Stimulated activated naive CD4-positive, alpha-beta T cell treated with Interleukin-2 at 50 U/mL for 16 hours (primary cell): ENCODE measurements at places on chromosomes 1 and 21.
A peak's percentile ranks its signal among the peaks of the same experiment; 100 is the strongest.

GRCh38 chr1:220544901-220545303 is 17.0 kb downstream of the MARK1 start:
- DNase-seq: no peak

DNA sequence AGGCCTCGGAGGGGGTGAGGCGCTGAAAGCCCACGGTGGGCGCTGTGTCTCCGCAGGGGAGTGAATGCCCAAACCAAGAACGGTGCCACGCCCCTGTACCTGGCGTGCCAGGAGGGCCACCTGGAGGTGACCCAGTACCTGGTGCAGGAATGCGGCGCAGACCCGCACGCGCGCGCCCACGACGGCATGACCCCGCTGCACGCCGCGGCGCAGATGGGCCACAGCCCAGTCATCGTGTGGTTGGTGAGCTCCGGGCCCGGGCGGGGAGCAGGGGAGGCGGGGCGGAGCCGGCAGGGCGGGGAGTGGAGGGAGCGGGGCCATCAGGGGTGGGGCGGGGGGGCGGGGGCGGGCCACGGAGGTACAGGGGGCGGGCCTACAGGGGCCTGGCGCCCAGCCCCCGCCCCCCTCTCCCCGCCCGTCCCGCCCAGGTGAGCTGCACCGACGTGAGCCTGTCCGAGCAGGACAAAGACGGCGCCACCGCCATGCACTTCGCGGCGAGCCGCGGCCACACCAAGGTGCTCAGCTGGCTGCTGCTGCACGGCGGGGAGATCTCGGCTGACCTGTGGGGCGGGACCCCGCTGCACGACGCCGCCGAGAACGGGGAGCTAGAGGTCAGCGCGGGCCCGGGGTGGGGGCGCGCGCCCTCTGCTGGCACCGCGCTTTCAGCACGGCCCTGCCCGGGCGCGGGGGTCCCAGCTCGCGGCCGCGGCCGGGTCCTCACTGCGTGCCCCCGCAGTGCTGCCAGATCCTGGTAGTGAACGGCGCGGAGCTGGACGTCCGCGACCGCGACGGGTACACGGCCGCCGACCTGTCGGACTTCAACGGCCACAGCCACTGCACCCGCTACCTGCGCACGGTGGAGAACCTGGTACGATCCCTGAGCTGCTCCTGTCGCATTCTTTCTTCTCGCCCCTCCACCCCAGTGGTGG is 15.9 kb downstream of the ESPN start:
- peak; percentile 79 for DNase-seq

- DNase-seq: peak; percentile 72
Measured at GRCh38 chr1:103529746-103530145, 4.2 kb downstream of the RNPC3 start.

DNA sequence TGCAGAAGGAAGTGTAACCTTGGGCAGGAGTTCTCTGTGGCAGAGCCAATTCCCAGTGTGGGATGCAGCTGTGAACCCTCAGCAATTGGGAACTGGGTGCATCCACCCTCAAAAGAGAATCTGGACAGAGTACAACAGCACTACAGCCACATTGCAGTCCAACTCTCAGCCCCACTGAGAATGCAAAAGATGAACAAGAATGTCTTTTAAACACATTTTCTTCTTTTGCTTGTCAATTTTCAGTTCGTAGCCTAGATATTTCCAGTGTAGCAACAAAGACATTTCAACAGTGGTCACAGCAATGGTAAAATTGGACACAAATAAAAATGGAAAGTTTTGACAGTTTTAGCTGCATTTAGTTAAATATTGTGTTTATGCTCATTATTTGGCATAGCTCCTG is 114.0 kb upstream of the APP start:
- DNase-seq: no peak

DNA sequence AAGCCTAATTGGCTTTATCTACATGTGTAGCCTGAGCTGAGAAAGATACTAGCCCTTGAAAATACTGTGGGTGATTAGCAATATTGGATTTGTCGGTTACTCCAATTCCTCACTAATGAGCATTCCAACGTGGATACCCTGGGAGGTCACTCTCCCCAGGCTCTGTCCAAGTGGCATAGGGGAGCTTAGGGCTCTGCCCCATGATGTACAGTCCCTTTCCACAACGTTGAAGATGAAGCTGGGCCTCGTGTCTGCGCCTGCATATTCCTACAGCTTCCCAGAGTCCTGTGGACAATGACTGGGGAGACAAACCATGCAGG is 2.6 kb downstream of the RCC1 start:
- DNase-seq: no peak

DNA sequence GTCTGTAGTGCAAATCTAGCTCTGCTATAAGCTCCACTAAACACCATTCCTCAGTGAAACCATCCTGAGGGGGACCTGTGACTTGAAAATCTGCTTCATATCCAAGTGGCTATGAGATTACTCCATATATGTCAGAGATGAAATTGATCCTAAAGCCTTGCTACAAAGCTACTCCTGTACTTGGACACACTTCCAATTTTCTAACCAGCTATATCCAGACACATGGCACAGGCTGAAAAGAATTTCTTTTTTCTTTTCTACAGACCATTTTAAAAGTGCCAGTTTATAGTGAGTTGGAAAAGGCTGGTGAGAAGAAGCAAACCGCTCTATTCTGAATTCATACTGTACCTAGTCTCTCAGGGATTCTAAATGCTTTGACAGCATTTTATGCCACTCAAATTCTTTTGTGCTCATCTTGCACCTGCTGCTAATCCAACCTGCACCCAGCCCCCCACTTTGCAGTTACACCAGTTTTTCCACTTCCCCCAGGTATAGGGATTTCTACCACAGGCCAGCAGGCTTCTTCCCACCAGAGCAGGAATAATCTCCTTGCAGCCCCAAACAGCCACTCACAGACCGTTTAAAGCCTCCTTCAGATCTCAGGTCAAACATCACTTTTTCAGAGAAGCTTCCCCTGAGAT is 112.5 kb downstream of the RERE start:
- no peak for DNase-seq

- DNase-seq: no peak
Measured at GRCh38 chr21:31647650-31648049, 11.8 kb upstream of the SOD1 start.

GRCh38 chr1:202148391-202148790 is 3.9 kb upstream of the ARL8A start:
- DNase-seq: no peak

DNA sequence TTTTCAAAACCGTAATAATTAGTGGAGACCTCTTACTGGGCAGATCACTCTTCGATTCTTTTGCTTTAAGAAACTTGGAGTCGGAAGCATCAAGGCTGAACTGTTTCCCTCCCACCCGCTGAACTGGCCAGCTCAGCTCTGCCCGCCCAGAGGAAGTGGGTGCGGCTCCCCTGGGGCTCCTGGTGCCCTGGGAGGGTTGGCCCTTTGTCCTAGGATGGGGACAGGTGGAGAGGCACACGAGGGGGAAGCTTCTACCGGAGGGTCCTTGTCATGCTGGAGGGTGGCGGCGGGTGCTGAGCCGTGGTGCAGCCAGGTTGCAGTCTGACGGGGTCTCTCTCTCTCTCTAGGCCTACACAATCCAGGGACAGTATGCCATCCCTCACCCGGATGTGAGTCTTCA is 64.3 kb upstream of the COL6A1 start:
- no peak for DNase-seq

- DNase-seq: no peak
Measured at GRCh38 chr1:232293361-232293760, 336.6 kb downstream of the SIPA1L2 start.

GRCh38 chr1:243474906-243475305 is 219.1 kb downstream of the SDCCAG8 start:
- DNase-seq: no peak

- no peak for DNase-seq
Measured at GRCh38 chr1:54474310-54475251, 68.4 kb upstream of the SSBP3 start.

GRCh38 chr1:230696722-230697437 is 17.0 kb downstream of the AGT start:
- no peak for DNase-seq

DNA sequence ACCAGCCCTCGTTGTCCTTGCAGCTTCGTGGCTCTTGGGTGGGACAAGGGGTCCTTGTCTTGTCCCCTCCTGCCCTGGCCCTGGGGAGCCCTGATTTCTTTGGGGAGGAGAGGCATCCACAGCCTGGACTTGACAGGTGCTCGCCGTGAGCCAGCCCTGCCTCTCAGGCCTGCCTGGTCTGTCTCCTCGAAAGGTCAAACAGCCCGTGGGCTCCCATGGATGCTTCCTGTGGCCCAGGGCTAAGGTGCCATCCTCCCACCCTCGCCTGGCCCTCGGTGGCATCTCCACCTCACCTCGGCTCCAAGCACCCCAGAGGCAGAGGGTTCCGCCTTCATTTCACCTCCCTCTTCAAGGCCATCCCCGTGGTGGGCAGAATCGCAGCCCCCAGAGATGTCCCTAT is 9.0 kb downstream of the LRRC3 start:
- DNase-seq: no peak

- DNase-seq: no peak
Measured at GRCh38 chr1:56202796-56203492, 376.4 kb downstream of the PLPP3 start.

DNA sequence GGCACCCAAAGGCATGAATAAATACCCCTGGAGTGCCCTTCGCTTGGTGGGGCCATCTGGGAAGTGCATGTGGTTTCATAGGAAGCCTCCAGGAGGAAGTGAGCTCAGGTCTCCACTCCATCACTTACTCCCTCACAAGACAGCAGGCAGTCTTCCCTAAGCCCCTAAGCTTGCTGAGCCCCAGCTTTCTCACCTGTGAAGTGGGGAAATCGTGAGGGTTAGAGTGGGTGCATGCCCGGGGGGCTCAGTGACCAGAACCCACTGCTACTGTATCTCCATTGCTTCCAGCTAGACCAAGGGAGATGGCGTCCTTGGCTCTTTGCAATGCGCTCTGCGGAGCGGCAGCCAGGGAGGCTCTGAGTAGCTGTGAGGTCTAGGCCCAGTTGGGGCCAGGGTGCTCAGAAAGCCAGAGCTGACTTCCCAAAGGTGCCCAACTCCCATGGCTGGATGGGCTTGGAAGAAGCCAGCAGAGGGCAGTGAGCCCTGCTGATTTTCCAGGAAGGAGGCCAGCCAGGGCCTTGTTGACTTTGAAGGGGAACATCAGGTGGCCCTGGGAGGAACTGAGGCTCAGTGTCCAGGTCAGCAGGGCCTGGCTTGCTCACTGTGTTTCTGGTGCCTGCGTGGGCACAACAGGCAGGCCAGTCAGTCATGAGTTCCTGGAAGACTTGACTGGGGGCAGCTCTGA is 27.3 kb downstream of the CDCP2 start:
- DNase-seq: no peak

DNA sequence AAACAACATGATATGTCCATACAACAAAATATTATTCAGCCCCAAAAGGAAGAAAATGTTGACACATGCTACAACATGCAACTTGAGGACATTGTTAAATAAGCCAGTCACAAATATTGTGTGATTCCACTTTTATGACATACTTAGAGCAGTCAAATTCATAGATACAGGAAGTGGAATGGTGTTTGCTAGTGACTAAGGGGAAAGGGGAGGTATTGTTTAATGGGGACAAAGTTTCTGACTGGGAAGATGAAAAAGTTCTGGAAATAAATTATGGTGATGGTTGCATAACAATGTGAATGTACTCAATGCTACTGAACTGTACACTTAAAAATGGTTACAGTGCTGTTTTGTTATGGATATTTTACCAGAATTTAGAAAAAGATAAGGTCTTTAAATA is 77.7 kb downstream of the RHOU start:
- DNase-seq: no peak

DNA sequence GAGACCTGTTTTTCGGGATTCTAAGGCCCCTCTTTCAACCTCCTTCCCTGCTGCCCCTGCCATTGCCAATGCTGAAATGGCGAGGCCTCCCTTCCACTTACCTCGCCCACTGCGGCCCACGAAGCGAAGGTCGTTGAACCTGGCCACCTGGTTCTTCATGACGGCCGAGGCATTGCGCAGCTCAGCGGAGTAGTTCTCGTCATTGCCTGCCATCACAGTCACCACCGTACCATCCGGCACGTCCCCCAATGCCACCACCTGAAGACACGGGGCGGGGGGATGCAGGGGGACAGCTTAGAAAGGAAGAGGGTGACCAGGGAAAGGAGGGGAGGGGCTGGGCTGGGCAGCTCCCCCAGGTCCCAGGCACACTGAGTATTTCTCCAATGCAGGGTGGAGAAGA is 2.6 kb downstream of the RUNX3 start:
- no peak for DNase-seq

GRCh38 chr1:62726011-62726442 is 37.8 kb upstream of the DOCK7 start:
- no peak for DNase-seq

- DNase-seq: no peak
Measured at GRCh38 chr1:97392701-97393100, 528.1 kb downstream of the DPYD start.

GRCh38 chr1:53314096-53314495 is 13.8 kb downstream of the LRP8 start:
- no peak for DNase-seq

- DNase-seq: no peak
Measured at GRCh38 chr1:2540816-2541492, 10.9 kb upstream of the HES5 start.

DNA sequence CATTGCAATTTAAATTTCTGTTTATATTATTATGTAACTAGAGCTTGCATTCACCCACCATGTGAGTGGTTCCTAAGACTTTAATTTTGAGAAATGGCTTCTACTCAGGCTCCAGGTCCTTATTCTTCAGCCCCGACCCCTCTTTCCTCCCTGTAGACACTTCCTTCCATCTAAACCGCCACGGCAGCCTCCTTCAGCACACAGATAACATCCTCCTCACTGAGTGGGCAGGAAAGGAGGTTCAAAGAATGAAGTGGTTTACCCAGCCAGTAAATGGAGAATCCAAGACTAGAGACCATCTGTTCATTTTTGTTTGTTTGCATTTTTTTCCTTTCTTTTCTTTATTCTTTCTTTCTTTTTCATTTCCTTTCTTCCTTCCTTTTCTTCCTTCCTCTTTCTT is 37.1 kb upstream of the SOD1 start:
- no peak for DNase-seq

- no peak for DNase-seq
Measured at GRCh38 chr21:44868707-44869106, 4.8 kb downstream of the PTTG1IP start.

GRCh38 chr1:3026581-3027391 is 5.5 kb downstream of the ACTRT2 start:
- no peak for DNase-seq

GRCh38 chr1:94038511-94038910 is 82.4 kb downstream of the ABCA4 start:
- no peak for DNase-seq
